Muscle of back (tissue), 13 donors: ENCODE measurements at places on chromosomes 1 and 21.

- DNase-seq = no peak
Observed at GRCh38 chr1:181818943-181819342, 242.6 kb downstream of the ZNF648 start.

- DNase-seq = no peak
Observed at GRCh38 chr1:161209790-161210409, 5.2 kb upstream of the FCER1G start.

DNA sequence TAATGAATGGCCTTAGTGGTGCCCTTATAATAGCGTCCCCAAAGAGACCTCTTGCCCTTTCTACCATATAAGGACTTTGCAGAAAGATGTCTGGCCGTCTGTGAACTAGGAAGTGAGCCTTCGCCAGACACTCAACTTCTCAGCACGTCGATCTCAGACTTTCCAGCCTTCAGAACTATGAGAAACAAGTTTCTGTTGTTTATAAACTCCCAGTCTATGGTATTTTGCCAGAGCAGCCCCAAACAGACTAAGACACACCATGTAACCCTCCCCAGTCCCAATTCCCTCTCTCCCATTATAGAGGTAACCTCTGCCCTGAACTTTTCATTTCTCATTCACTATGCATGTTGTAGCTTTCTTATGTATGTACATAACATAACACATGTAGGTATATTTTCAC, 55.7 kb downstream of the NID1 start:
- DNase-seq = peak; percentile 81

- DNase-seq = peak; percentile 68
Observed at GRCh38 chr1:83760226-83761021, 238.5 kb downstream of the TTLL7 start.

GRCh38 chr1:235923466-235924021, 56.8 kb upstream of the LYST start:
- no peak for DNase-seq

DNA sequence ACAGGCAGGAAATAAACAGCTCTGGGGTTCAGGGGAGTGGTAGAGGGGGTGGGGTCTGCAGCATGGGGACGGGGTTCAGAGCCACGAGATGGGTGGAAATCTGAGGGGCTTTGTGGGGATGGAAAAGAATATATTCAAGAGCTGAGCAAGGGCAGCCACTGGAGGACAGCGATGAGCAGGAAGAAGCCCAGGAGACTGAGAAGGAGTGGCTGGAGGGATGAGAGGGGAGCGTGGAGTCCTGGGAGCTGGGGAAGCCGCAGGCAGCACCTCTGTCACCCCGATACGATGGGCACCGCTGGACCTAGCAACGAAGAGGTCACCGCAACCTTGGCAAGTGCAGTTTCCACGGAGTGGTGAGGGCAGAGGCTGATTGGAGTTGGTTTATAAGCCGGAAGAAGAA, 10.0 kb upstream of the KCNAB2 start:
- DNase-seq = no peak

- no peak for DNase-seq
Observed at GRCh38 chr1:1075148-1075935, 1.2 kb upstream of the RNF223 start.

DNA sequence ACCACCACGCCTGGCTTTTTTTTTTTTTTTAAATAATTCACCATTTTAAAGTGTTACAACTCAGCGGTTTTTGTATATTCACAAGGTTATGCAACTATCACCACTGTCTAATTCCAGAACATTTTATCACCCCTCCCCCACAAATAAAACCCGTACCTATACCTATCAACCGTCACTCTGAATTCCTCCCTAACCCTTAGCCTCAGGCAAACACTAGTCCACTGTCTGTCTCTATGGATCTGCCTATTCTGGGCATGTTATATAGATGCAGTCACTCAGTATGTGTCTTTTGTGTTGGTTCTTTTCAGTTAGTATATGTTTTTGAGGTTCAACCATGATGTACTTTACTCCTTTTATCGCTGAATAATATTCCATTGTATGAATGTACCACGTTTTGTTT, 19.3 kb upstream of the GRHL3 start:
- no peak for DNase-seq

DNA sequence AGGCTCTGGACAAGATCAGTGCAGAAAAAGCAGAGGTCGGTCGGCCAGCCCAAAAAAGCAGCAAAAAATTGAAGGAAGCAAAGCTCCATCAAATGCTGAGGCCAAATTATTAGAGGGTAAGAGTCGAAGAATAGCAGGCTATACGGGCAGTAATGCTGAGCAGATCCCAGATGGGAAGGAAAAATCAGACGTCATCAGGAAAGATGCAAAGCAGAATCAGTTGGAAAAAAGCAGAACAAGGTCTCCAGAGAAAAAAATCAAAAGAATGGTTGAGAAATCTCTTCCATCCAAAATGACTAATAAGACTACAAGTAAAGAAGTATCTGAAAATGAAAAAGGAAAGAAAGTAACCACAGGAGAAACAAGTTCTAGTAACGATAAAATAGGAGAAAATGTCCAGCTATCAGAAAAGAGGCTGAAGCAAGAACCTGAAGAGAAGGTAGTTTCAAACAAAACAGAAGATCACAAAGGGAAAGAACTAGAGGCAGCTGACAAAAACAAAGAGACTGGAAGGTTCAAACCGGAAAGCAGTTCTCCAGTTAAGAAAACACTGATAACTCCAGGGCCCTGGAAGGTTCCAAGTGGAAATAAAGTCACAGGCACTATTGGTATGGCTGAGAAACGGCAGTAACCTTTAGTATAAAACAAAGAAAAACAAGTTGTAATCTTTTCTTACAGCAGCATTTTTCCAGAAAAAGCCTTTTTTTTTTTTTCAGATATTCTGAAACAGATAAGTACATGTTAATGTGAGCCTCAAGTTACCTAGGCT, 75.7 kb downstream of the PHTF1 start:
- DNase-seq = peak; percentile 60
